A375 (cell line): ENCODE measurements at places on chromosomes 7 and 10. TPM values are rescaled to one million over a fixed set of nuclear protein-coding genes. Genes with fewer than 3 reads are reported as not detected.

CPA4 gene
- 22.0 and 34.8 TPM in 2 replicates for total RNA-seq

ACTL6B gene
- total RNA-seq: not detected in 2 replicates

NCAPG2 gene
- 28.8 and 29.6 TPM in 2 replicates for total RNA-seq

MSRB2 gene
- total RNA-seq: 13.1 and 14.8 TPM in 2 replicates

WASHC2A gene
- total RNA-seq: 8.3 and 19.0 TPM in 2 replicates

TRPV6 gene
- total RNA-seq: 0.11 TPM in 1 of 2 replicates, not detected in the other

BLNK gene
- not detected in 2 replicates for total RNA-seq

SLC26A5 gene
- not detected in 2 replicates for total RNA-seq

PLAC9 gene
- total RNA-seq: 0.34 TPM in 1 of 2 replicates, not detected in the other

ADARB2 gene
- total RNA-seq: 0.60 and 1.3 TPM in 2 replicates

CTAGE8 gene
- not detected in 2 replicates for total RNA-seq

AZGP1 gene
- 24.6 and 29.4 TPM in 2 replicates for total RNA-seq

INHBA gene
- 65.2 and 65.4 TPM in 2 replicates for total RNA-seq

SLC29A4 gene
- total RNA-seq: 0.26 and 0.37 TPM in 2 replicates

NHLRC2 gene
- total RNA-seq: 11.1 and 23.0 TPM in 2 replicates

CACNA2D1 gene
- total RNA-seq: 8.3 and 27.9 TPM in 2 replicates

HPS6 gene
- 31.3 and 35.3 TPM in 2 replicates for total RNA-seq

HOXA3 gene
- 2.5 and 2.6 TPM in 2 replicates for total RNA-seq

ASAH2 gene
- 4.0 and 4.9 TPM in 2 replicates for total RNA-seq

CNTNAP2 gene
- total RNA-seq: 0.57 and 0.69 TPM in 2 replicates

CCDC6 gene
- 10.3 and 10.5 TPM in 2 replicates for total RNA-seq

SEC61G gene
- 151 and 202 TPM in 2 replicates for total RNA-seq

ZNF722 gene
- not detected in 2 replicates for total RNA-seq

LDB3 gene
- total RNA-seq: not detected in 2 replicates

WDR86 gene
- not detected in 2 replicates for total RNA-seq

GNG11 gene
- total RNA-seq: 13.0 and 23.2 TPM in 2 replicates

DMBT1 gene
- 2.3 and 2.7 TPM in 2 replicates for total RNA-seq

SPDYE2B gene
- not detected in 2 replicates for total RNA-seq

TAS2R41 gene
- not detected in 2 replicates for total RNA-seq

C7orf57 gene
- total RNA-seq: 0.08 and 0.32 TPM in 2 replicates

OR2A42 gene
- total RNA-seq: not detected in 2 replicates

RELN gene
- under 0.01 TPM in 1 of 2 replicates, not detected in the other for total RNA-seq

CALML3 gene
- not detected in 2 replicates for total RNA-seq
